ENCODE measurements at places on chromosomes 2 and 18.

- no peak for DNase-seq
Observed at GRCh38 chr2:199929262-199929661, 18.2 kb downstream of the C2orf69 start.

GRCh38 chr18:27661320-27662018 lies 476.4 kb upstream of the CHST9 start:
- DNase-seq, result no peak

DNA sequence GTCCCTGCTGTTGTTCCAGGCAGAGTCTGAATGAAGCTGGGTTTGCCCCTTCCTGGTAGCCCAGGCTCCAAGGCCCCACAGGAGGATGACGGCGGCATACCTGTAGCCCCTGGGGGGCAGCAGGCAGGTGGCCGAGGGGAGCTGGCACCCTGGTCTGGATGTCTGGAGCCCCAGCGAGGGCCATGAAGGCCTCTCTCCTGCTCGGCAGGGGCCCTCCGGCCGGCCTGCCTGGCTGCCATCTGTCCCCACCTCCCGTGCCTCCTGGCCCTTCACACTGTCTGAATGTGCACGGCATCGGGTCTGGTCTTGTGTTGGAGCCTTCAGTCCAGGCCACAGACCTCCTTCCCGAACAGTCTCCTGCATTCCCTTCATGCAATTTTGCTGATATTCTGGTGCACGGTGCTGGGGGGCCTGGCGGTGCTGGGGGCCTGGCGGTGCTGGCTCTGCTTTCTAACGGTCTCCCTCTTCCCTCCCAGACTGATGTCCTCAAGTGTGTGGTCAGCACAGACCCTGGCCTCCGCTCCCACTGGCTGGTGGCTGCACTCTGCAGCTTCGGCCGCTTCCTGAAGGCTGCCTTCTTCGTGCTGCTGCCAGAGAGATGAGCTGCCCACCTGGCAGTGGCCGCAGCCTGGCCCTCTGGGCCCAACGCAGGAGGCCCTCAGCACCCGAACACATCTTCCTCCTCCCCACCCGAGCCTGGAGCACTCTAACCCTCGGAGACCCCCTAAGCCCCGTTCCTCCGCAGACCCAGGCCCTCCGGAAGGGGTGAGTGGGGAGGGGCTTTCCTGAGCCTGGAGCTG lies 13.5 kb downstream of the BOK start:
- no peak for DNase-seq

DNA sequence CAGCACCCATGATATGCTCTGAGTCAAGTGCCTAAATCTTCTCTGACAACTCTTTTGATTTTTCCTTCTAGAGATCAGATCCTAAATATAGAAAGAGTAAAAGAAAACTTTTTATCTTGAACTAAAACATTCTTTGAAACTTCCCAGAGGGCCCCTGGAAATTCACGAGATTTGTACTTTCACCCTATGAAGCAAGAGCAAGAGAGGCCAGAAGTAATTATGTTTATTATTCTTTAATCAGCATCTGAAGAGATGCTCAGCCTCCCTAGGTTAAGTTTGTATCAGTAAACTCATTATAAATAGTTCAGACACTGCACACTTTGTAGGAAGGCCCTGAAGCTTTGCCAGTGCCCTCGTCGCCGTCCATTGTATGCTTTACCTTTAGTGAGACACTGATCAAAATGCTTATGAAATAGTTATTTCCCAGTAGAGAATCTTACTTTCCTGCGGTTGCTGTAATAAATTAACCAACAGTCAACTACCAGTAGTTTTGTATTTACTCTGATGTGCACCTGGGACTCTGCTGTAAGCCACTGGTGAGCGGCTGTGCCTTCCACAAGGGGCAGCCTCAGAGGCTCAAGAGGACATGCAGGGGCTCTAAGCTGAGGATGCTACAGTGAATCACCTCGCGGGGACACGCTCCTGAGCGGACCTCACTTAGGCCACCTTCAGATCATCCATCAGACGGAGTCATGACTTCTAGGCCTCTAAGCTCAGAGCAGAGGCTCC lies 71.9 kb downstream of the BIN1 start:
- no peak for DNase-seq

DNA sequence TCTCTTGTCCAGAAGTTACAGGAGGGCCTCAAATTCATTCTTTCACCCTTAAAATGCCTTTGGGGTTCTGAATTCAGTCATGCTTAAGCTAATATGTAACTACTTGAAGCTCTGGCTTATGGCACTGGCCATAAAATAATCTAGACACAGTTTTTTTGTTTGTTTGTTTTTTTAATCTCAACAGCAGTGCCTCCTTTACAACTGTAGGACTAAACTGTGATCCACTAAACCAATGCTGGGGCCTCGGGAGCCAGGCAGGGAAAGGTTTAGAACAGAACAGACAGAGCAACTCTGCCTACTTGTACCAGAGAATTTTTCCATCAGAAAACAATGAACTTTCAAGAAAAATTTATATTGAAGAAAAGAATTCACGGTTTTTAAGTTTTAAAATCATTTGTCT lies 1.7 kb downstream of the STAM2 start:
- DNase-seq, result no peak

DNA sequence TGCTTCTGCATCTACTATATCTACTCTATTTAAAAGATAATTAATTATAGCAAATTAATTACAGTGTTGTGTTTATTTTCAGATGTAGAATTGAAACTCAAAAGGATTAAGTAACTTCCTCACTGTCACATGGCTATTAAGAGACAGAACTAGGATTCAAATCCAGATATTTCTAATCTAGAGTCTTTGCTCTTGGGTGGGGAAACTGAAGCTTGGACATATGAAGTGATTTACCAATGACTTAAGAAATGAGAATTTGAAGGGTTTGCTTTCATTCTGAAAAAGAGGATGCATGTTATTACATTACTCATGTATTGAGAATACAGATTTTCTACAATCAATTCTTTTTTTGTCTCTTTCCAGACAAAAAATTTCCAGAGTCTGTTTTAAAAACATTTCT lies 191.5 kb upstream of the SMAD7 start:
- no peak for DNase-seq

- no peak for DNase-seq
Observed at GRCh38 chr2:4528773-4529172, 825.4 kb downstream of the DCDC2C start.

DNA sequence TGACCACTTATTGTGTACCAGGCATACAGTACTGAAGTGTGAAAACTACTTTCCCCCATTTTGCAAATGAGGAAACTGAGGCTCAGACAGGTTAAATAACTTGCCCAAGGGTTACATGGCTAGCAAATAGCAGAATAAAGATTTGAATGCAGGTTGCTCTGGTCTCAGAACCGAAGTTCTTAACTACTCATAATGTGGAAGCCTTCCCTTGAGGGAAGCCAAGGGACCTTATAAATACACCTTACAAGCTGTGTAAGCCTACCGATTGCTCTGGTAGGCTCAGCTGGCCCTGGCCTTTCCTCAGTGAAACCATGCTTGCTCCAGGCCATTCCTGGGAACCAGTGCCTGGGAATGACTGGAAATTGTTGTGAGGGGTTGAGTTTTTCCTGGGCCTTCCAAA lies 114.6 kb upstream of the CDCA7 start:
- DNase-seq, result no peak

DNA sequence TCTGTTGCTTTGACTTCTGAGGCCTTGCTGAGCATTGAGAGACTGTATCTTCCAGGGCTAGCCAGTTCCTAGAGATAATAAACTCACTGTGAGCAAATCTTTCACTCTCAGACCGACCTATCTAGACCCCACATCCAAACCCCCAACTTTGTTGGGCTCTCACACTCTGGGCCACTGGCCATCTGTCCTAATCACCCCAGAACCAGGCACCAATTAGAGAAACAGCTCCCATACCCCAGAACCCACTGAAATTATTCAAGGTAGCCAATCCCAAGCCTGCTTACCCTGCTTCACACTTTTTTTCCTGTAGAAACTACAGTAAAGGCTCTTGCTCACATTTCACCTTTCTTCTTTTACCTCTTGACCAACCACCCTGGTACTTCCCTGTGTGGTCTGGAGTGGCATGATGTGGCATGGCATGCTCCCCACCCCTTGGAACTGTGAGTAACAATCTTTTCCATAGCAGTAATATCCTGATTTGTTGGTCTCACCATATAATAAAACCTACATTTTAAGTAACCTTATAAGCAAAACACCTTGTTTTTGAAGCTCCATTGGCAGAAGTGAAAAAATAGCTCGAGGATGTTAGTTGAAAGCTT lies 55.2 kb downstream of the ANKRD12 start:
- no peak for DNase-seq

DNA sequence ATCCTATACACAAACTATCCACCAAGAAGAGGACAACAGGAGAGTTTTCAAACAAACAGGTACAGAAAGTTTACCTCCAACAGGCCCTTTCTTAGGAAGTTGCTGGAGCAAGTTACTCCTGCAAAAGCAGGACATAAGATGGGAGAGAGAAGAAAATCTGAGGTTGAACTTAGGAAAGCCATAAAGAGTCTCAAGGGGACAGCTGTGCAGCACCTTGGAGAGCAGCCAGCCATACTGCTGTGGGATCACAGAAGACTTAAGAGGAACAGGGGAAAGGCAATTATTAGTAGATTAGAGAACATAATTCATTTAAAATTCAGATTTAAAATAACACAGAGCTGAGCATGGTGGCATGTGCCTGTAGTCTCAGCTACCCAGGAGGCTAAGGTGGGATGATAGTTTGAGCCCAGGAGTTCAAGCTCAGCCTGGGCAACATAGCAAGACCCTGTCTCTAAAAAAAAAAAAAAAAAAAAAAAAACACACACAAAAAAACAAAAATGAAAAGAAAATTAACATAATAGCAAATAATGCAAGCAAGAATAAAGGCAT lies 148.1 kb upstream of the SIX3 start:
- no peak for DNase-seq

DNA sequence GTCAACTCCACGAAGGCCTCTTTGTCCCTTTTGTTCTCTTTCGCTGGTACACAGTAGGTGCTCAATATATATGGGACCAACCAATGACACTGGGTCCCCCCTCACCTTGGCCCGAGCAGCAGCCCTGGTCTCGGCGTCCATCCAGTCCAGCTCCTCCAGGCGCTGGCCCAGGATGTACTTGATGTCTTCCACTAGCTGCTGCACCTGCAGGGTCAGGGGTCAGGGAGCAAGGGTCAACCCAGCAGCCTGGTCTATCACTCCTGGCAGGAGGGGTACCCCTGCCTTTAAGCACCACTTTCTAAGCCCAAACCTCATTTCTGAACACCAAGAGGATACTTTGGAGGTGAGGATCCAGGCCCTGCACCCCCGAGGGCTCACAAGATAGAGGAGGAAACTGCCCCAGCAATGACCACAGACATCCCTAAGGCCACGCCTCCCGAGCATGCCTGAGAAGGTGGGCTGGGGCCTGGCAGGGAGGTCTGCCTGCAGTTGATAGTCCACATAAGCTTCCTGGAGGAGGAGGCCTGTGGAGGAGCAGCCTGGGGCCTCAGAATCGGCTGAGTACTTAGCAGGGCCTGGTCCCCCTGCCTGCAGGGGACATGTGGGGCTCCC lies 4.2 kb downstream of the ECEL1 start:
- no peak for DNase-seq

GRCh38 chr18:46096651-46097300 lies 1.3 kb downstream of the ATP5F1A start:
- DNase-seq, result no peak

- no peak for DNase-seq
Observed at GRCh38 chr18:13368080-13368813, 149.7 kb downstream of the LDLRAD4 start.

DNA sequence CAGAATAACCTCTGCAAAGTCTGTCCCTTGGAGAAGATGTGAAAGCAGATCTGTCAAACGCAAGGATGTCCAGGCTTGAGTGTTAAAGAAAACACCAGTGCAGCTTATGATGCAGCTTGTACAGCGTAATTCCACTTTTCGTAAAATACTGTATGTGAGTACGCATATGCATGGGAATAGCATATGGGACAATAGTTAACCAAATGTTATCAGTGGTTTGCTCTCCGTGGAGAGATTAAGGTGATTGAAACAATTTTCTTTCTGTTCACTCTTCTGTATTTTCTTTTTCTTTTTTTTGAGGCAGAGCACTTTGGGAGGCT lies 27.2 kb downstream of the ATOH8 start:
- no peak for DNase-seq

DNA sequence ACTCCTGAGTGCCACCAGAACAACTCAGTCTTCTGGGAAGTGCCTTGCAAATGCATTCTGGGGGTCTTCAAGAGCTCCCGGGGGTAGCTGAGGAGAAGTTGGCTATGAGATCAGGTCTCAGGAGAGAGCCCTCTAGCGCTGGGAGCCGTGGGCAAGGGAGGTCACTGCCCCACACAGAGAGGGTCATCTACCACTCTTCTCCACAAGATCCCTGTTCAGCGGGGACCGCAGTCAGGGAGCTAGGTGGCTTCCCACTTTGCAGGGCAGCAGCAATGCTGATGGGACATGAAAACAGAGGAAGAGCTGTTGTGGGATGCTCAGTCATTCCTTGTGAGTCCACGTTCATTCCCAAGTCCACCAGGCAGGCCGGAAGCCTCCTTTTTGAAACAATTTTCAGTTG lies 66.6 kb downstream of the ACKR3 start:
- no peak for DNase-seq
